ENCODE measurements at places on chromosomes 5 and 9.

DNA sequence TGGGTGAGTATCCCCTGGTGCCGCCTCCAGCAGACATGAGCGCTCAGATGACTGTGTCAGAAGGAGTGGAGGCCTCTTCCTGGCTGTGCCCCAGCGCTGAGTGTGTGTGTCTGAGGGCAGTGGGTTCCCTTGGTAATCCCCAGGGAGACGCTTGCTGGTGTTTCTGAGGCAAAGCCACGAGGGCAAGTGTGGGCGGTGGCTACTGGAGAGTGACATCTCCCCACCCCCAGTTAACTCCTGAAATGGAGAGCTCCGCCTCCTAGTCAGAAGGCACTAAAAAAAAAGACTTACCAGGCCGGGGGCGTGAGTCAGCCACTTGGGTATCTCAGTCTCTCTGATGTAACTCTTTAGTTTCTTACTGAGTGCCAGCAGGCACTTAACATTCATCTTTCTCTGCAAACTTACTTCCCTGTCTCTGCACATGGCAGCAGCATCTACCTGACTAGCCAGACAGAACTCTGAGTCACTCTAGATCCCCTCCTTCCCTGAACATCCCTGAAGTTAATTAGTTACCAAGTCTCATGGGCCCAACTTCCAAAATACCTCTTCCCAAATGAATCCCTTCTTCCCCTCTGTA is 19.3 kb downstream of the ORM2 start:
- peak; percentile 99 for DNase-seq

DNA sequence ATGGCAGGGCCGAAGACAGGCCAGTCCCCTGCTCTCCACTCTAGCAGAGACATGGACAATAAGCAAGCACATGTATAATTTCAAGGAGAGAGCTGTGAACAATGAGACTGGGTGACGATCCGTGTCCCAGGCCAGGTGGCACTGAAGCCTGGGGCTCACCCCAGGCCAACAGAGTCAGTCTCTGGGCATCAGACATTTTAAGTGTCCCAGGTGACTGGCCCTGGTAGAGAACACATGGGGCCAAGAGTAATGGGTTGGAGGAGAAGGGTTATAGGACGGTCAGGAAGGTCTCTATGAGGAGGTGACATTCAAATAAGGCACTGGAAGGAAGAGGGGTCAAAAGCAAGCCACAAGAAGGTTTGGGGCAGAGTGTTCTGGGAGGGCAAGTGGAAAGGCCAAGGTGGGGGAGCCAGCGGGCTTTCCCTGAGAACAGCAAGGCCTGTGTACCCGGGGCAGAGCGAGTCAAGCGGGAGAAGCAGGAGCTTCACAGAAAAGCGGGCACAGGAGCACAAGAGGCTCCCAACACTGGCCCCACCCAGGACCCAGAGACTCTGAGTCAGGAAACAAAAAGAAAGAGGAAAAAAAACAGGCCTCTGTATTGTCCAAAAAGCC is 1.1 kb upstream of the AKNA start:
- no peak for DNase-seq

DNA sequence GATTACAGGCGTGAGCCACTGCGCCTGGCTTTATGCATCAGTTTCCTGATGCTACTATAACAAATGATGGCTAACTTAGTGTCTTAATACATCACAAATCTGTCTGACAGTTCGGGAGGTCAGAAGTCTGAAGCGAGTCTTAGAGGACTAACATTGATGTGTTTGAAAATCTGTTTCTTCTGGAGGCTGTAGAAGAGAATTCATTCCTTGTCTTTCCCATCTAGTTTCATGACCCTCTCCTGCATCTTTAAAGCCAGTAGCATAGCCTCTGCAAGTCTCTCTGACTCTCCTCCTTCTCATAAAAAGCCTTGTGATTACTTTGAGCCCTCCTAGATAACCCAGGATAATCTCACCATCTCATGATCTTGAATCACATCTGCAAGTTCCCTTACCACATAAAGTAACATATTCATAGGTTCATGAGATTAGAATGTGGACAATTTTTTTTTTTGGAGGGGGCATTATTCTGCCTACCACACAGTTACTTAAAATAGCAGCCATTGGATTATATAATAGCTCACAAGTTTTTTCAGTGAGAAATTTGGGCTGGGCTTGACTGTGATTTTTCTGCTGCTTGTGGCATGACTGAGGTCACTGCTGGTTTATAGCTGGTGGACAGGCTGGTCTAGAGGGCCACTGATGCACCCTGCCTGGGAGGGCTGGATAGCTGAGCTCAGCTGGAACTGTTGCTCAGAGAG is 134.8 kb downstream of the FBXL7 start:
- peak; percentile 30 for DNase-seq

GRCh38 chr5:27241564-27242257 is 203.3 kb upstream of the CDH9 start:
- DNase-seq, result peak; percentile 97

DNA sequence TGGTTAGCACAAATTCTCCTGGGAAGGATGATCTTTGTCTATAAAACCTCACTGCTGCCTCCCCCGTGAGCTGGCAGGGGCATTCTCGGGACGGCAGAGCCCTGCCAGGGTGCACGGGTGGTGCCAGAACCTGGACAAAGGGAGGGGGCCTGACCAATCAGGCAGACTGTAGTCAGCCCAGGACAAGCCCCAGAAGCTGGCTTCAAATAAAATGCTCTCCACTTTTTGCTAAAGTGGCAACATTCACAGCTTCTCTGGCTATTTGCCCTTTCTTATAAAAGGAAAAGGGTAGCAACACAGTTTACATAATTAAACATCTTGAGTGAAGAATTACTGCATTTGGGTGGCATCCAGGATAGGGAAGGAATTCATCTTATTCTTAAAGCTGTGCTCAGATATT is 14.4 kb downstream of the IL9 start:
- DNase-seq, result no peak

GRCh38 chr9:77949751-77950436 is 81.7 kb downstream of the GNAQ start:
- DNase-seq, result no peak

DNA sequence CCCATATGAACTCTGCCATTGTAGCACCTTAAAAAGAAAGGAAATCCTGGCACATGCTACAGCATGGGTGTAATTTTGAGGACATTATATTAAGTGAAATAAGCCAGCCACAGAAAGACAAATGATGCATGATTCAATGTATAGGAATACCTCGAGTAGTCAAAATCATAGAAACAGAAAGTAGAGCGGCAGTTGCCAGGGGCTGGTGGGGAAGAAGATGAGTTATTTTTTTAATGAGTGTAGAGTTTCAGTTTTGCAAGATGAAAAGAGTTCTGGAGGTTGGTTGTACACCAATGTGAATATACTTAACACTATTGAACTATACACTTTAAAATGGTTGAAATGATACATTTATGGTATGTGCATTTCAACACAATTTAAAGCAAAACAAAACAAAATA is 133.0 kb downstream of the ZDHHC21 start:
- no peak for DNase-seq

DNA sequence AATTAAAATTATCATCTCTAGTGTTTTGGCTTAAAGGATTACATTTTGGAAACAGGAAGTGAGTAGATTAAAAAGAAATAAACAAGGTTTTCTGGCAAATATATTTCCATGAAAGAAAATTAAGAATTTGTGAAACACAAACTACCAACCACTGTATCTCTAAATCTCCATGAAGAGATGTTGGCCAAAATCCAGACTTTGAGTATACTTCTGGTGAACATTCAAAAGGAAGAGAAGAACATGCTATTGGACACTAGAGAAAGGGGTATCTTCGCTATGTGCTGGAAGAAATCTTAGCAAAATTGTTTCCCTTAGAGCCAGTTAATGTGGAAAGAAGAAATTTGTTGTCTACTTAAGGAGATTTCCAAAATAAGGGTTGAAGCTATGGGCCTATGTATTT is 710.4 kb upstream of the CTNND2 start:
- DNase-seq, result no peak

DNA sequence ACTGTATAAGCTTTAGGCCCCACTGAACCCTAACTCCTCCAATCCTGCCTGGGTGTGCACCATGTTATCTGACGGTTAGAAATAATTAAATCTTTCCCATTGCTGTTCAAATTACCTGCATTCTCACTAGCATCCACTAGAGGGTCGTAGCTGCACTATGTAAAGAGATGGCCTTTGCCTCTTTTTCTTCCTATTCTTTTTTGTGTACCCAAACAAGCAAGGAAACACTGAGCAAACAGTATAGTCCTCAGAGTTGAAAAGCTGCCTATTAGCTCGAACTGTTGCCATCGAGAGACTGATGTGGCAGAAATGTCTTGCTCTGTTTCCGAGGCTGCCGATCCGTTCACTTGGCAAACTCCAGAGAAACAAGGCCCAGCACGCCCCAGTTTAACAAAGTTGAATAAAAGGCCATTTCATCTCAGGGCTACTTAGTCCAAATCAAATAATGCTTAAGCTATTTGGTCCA is 163.8 kb upstream of the TRPM3 start:
- DNase-seq, result peak; percentile 63

DNA sequence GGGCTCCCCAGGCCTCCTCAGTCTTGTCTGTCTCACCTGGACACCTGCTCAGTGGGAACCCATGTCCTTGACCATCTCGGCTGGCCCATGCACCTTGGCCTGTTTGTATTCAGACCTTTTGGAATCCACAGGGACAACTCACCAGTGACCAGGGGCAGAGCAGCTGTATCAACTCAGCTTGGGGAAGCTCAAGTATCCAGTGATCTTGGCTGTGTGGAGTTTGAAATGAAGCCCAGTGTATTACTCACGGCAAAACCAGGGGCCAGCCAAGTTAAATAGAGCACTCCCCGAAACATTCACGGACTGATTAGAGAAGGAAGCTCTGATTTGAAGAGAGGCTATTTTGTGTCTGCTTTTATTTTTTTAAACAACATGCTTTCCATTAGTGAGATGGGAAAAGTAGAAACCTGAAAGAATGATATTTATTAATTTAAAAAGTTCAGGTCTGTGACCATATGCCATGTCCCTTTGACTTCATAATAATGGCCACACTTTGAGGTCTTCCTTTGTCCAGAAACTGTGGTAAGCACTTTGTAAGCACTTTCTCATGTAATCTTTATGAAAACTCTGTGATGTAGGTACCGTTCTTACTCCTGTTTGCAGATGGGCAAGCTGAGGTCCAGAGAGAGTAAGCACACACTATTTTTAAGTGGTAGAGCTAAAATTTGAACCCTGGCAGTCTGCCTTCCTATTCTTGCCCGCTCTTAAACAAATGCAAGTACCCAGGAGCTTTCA is 656.5 kb downstream of the BNC2 start:
- peak; percentile 93 for DNase-seq

GRCh38 chr5:148583421-148583965 is 70.8 kb downstream of the HTR4 start:
- no peak for DNase-seq

- DNase-seq, result no peak
Observed at GRCh38 chr5:93017376-93017775, 563.6 kb downstream of the NR2F1-AS1 start.

GRCh38 chr5:6576861-6577501 is 55.9 kb downstream of the NSUN2 start:
- DNase-seq, result peak; percentile 59

- DNase-seq, result no peak
Observed at GRCh38 chr5:31194468-31194813, 955 bp downstream of the CDH6 start.

- peak; percentile 41 for DNase-seq
Observed at GRCh38 chr5:147906326-147907095, at the start of gene C5orf46. C5orf46 (minus strand) TSS chr5:147906538; CDS start chr5:147906501, 37 bp downstream.

- DNase-seq, result peak; percentile 79
Observed at GRCh38 chr5:83921666-83922193, 201.1 kb upstream of the HAPLN1 start.

DNA sequence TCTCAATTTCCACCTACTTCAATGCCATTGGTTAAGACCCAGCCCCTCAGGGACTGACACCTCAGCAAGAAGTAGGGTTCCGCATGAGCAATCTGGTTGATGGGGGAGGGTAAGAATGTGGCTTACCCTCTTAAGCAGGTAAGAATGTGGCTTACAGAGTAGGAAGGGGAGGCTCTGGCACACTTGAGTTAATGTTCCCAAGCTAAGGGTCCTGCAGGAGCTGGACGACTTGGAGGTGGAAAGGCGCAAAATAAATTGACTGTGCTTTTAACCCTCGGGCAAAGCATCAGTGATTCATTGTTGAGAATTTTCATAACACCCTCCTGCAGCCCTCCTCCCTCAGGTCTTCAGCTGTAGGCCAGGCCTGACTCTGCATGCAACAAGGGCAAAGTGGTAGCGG is 24.9 kb upstream of the ADRA1B start:
- DNase-seq, result no peak

GRCh38 chr5:94153736-94154450 is 412.5 kb upstream of the POU5F2 start:
- DNase-seq, result no peak

GRCh38 chr5:125398466-125398865 is 652.0 kb upstream of the ZNF608 start:
- no peak for DNase-seq

DNA sequence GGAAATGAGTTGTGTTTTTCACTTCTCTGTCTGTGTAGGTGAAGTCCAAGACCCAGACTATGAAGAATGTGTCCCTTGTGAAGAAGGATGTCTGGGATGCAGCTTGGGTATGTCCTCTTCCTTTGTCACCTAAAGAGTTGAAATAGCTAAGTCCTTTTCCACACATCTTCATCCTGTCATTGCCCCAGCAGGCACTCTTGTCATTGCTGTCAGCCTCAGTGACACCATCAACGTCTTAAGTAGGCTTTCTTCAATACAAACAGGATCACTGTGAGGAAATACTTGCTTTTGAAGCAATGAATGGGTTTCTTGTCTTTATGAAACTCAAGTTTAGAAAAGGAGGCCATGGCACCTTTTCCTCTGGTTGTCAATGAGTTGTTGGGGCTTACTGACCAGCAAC is 153.6 kb downstream of the RFK start:
- no peak for DNase-seq

GRCh38 chr9:93610206-93610605 is 33.8 kb downstream of the PHF2 start:
- no peak for DNase-seq

- DNase-seq, result no peak
Observed at GRCh38 chr9:37944266-37944650, 40.3 kb upstream of the SLC25A51 start.

GRCh38 chr5:59548807-59549357 is 344.6 kb downstream of the PDE4D start:
- DNase-seq, result no peak

Data from fibroblast of skin of scalp (primary cell).